ENCODE measurements at places on chromosomes 7 and 10.

DNA sequence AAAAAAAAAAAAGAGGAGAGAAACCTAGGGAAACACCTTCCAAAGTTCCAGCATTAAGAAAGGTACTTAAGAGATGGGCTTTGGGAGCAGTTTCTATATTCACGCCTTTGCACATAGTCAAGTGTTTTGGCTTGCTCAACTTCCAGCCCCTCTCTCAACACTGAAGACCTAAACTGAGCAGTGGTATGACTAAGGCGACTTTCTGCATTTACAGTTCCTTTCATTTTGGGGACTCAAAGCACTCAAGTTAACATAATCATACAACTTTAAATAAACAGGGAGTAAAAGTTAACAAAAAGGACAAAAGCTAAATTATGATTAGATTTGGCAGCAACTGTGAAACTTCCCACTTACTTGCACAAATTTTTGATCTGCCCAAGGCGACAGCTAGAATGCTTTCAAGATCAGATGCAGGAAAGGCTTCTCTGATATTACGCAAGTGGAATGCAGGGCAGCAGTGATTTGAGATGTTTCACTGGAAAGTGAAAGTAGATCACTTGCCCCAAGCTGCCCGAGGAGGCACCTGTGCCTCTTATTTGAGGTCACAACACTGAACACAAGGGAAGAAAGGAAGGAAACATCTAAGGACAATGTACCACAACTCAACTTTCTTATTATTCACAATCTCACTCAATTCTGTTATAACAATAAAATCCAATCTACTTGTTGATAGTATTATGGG is 199.5 kb downstream of the SKAP2 start:
- peak; percentile 8 for DNase-seq

- DNase-seq: no peak
Measured at GRCh38 chr10:73628405-73628804, 12.9 kb downstream of the MYOZ1 start.

DNA sequence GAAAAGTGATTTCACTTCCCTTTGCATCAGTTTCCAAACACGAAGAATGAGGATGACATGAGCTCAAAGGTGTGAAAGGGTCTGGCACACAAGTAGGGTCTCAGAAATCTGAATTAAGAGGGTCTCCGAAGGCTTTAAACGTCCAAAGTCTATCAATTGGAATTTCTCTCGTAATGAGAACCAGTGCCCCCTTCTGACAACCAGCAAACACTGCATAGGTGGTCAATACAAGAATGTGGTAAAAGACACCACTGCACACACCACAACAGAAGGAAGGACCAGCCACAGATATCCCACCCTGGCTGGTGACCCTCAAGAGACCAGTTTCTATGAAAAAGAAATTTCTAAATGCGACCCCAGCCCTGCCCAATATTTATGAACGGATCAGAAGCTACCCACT is 78.1 kb downstream of the CALN1 start:
- no peak for DNase-seq

DNA sequence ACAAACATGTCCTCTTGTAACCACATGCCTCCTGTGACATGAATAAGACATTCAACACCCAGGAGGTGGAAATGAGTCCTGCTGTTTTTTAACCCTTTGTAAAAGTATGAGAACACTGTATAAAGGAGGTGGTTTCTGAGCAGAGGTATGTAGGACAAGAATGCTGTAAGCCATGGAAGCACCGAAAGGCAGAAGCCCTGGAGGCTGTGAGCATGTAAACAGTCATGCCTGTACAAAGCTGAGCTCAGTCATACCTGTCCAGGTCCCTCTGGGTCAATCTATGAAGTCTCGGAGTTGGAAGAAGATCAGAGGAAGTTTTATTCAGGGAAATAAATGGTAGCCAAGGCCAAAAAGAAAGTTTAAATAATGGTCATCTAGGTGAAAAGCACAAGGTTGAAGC is 34.7 kb upstream of the XPNPEP1 start:
- DNase-seq: no peak

DNA sequence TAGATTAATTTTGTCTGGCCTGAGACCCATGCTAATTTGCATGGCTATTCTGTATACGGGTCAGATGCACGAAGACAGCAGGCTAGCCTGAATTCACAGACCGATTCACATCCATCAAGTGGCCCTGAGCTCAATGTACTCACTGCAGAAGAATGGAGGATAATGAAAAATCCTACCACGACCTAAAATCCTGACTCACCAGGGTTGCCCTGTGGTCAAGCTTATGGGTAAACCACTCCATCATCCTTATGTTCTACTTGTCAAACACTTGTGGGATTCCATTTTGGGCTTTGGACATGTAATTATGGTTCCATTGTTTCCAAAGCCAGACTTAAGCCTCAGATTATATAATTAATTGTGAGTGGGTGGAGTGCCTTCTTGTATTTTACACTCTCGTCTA is 110.4 kb upstream of the ZNF438 start:
- no peak for DNase-seq

- no peak for DNase-seq
Measured at GRCh38 chr7:114160925-114161324, 242.1 kb upstream of the PPP1R3A start.

DNA sequence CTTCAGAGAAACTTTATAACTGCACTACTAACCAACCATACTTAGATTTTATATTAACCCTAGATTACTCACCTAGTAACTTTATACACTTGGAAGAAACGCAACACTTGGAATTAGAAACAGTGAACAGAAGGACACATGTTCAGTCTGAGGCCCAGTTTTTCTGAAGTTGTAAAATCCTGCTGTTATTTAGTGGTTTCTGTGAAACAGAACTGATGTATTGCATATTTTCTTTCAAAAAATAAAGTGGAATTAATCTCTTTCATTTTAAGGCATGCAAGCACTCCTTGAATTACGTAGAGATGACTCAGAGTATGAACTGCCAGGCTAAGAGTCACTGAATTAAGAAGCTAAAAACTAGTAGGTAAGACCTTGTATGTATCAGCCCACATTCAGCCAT is 215.8 kb downstream of the SKAP2 start:
- no peak for DNase-seq

GRCh38 chr10:58780476-58780875 is 267.8 kb downstream of the BICC1 start:
- DNase-seq: no peak

GRCh38 chr10:74889662-74889998 is 63.2 kb downstream of the KAT6B start:
- DNase-seq: no peak

DNA sequence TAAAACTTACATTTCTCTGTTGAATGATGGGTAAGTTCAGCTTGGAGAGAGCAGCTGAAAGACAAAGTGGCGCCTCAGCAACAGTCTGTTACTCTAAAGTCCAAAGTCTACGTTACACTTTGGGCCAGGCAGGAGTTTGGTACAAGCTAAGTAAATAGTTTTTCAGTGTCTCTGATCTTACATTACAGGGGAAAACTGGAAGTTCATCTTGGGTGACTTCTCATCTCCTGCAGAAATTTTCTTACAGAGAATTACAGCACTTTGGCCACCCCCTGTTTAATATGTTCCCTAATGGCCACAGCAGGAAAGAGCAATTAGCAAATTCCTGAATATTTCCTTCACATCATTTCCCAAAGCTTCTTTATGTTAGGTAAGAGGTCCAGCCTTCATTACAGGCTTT is 67.1 kb downstream of the ABCC2 start:
- no peak for DNase-seq

- DNase-seq: peak; percentile 46
Measured at GRCh38 chr10:31242902-31243301, 76.1 kb upstream of the ZEB1 start.

- DNase-seq: no peak
Measured at GRCh38 chr7:134645935-134646334, 718 bp upstream of the BPGM start.

GRCh38 chr7:80659120-80660055 is 20.9 kb downstream of the CD36 start:
- no peak for DNase-seq

- no peak for DNase-seq
Measured at GRCh38 chr10:124649214-124649613, 95.0 kb downstream of the FAM53B start.

DNA sequence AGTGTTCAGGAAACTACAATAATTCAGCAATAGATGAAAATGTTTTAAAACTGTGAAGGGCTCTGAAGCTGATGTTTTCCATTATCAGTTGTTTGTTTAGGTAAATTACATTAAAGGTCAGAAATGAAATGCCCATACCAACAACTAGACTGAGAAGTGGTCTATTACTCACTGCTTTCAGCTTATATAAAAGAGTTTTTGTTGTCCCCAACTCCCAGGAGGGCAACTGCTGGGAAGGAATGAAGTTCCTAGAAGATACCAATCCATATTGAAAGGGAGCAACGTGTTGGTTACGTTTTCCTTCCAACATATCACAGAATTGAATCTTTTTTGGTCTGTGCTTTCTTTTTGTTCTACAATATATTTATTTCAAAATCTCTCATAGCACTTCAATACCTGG is 330.6 kb upstream of the LRRN3 start:
- no peak for DNase-seq

- DNase-seq: peak; percentile 60
Measured at GRCh38 chr7:107150375-107151073, 18.3 kb upstream of the HBP1 start.

GRCh38 chr7:15853832-15854470 is 167.5 kb upstream of the MEOX2 start:
- no peak for DNase-seq

- no peak for DNase-seq
Measured at GRCh38 chr10:114021717-114022680, 21.7 kb upstream of the ADRB1 start.

DNA sequence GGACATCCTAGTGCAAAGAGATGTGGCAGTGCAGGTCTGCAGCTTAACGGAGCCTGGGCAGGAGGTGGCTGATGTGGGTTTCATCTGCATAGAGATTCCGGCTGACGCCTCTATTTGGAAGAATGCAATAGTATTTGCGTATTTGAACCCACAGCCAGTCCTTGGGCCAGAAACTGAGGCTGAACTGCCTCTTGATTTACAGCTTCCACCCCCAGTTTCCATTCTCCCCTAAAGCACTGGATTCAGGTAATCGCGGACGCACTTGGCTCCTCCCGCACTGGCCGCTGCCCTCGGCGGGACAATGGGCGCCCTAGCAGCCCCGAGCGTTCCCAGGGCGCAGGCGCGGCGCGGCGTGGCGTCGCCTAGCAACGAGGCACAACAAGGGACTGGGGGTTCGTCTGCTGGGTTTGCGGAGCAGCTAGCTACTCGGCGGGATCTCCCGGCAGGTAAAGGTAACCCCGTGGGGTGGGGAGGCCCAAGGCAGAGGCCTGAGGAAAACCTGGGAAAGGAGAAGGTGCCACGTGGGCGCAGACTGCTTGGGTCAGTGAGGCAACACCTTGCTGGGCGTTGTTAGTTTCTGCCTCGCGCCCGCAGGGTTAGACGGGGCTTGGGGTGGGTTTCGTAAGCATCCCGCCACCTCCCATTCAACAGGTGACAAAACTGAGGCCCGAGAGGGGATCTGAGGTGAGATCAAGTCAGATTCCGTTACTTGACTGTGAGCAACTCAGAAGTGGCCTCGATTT is at the start of gene ARMC3:
ARMC3 (plus strand) TSS at position 393 of the 743 bp plus-strand sequence. CDS start 3,944 bp downstream, outside the sequence.
- DNase-seq: peak; percentile 81

DNA sequence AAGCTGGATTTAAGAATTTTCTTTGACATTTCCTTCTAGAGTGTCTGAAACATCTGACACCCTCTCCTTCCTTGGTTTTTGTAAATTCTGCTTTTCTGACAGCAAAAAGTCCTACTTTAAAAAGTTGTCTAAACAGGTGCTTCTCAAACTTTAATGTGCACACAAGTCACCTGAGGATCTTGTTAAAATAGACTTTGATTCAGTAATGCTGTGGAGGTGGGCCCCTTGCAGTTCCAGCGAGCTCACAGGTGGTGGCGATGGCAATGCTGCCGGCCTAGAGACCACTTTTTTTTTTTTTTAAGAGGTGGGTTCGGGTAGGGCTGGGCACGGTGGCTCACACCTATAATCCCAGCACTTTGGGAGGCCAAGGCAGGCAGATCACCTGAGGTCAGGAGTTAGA is 77.1 kb downstream of the ABCC2 start:
- peak; percentile 19 for DNase-seq

- no peak for DNase-seq
Measured at GRCh38 chr10:112834751-112835181, 115.3 kb upstream of the TCF7L2 start.

DNA sequence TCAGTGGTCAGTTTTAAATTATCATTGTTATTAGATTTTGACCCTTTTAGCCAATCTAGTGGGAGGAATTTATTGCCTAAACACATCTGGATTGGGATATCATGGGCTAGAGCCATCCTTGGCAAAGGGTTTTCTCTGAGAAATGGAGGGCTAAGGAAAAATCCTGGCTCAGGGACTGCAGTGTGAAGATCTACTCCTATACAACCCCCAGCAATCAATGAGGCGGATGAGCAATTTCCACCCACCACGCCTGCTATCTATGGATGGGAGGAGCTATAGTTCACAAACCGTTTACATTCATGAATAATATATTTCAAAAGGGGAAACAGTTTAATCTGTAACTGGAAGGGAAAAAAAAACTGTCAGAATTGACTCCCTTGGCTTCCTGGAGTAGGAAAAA is 2.7 kb downstream of the CAV1 start:
- no peak for DNase-seq

- peak; percentile 57 for DNase-seq
Measured at GRCh38 chr10:13659887-13660550, 73.3 kb downstream of the PRPF18 start.

DNA sequence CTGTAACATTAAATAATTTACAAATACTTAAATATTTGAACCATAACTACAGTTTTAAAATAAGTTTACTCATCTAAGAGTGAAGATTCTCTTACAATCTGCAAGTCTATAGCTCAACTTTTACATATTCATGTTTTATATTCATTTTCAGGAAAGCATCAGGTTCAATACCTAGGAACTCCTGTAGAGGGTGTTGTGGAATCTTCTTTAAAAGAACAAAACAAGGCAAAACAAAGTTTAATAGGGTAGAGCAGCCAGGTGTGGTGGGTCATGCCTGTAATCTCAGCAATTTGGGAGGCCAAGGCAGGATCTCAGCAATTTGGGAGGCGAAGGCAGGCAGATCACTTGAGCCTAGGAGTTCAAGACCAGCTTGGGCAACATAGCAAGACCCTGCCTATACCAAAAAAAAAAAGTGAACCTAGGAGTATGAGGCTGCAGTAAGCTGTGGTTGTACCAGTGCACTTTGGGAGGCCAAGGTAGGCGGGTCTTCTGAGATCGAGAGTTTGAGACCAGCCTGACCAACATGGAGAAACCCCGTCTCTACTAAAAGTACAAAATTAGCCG is 45.1 kb downstream of the ST8SIA6 start:
- DNase-seq: no peak

- DNase-seq: peak; percentile 19
Measured at GRCh38 chr10:79292891-79293746, 54.1 kb upstream of the PPIF start.

GRCh38 chr7:983004-983615 is at the start of gene CYP2W1:
Gene CYP2W1, plus strand, starts transcription at chr7:983181. Its CDS starts 31 bp downstream, at chr7:983212.
- no peak for DNase-seq
